ENCODE measurements at places on chromosomes 16 and 17.

- no peak for DNase-seq
Observed at GRCh38 chr16:49867796-49868668, 12.1 kb upstream of the ZNF423 start.

DNA sequence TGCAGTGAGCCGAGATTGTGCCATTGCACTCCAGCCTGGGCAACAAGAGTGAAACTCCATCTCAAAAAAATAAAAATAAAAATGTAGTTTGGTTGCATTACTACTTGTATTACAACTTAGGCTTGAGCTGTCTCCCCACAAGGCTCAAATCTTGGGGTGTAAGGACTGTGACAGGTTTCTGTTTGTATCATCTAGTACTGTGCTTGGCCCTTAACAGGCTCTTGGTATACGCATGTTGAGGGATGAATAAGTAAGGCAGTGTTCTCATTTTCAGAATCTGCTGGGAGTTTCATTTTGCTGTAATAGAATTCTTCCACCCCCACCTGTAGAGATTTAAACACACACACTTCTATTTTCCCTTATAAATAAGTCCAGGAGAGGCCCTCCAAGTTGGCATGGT lies 289.4 kb upstream of the EEF2KMT start:
- no peak for DNase-seq

- DNase-seq = no peak
Observed at GRCh38 chr16:85480727-85481101, 132.4 kb upstream of the GSE1 start.

DNA sequence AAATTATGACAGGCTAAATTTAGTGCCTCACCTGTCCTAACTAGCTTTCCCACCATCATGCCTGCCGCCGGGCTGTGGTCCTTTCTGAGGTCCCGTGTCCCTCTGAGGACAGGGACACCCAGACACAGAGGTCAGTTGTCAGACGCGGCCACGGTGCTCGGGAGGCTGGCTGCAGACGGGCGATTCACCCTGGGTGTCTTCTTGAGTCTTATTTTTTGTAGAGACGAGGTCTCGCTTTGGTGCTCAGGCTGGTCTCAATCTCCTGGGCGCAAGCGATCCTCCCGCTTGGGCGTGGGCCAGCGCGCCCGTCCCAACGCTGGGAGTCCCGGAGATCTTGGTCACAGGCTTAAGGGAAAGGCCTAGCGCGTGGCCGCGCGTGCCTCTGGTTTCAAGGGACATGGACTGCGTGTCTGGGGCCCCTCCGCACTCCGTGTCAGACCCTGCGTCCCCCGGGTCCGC lies 797 bp upstream of the RAB11FIP3 start:
- no peak for DNase-seq

- DNase-seq = no peak
Observed at GRCh38 chr16:8720080-8720966, 45.9 kb downstream of the ABAT start.
